ENCODE measurements at places on chromosomes 5 and 9.

DNA sequence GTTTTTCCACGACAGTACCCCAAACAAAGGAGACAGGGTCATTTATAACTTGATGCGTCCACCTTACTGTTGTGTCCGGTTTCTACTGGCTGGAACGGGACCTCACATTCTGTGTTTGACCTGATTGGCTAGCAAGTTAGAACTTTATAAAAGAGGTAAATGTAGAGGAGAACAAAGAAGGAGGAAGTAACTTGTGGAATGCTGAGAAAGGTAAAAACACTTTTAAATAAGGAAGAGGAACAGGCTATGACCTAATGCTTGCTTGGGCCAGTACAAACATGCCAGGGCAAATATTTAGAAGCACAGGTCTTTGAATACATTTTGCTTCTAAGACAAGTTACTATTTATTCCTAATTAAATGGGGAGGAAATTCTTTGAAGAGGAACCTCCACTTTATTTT is 251.6 kb downstream of the KIAA0825 start:
- DNase-seq, result no peak

GRCh38 chr5:109063223-109063622 is 315.5 kb downstream of the FER start:
- DNase-seq, result no peak

- DNase-seq, result no peak
These were observed 502.5 kb upstream of the SEMA6A start for GRCh38 chr5:117077142-117077541.

GRCh38 chr5:6749026-6749716 is 35.9 kb downstream of the TENT4A start:
- DNase-seq, result no peak

GRCh38 chr5:40452874-40453624 is 226.7 kb upstream of the PTGER4 start:
- no peak for DNase-seq

- no peak for DNase-seq
These were observed 86.1 kb downstream of the DEPDC1B start for GRCh38 chr5:60613826-60614225.

- DNase-seq, result no peak
These were observed 323.7 kb downstream of the ARRDC3 start for GRCh38 chr5:91059409-91059808.

DNA sequence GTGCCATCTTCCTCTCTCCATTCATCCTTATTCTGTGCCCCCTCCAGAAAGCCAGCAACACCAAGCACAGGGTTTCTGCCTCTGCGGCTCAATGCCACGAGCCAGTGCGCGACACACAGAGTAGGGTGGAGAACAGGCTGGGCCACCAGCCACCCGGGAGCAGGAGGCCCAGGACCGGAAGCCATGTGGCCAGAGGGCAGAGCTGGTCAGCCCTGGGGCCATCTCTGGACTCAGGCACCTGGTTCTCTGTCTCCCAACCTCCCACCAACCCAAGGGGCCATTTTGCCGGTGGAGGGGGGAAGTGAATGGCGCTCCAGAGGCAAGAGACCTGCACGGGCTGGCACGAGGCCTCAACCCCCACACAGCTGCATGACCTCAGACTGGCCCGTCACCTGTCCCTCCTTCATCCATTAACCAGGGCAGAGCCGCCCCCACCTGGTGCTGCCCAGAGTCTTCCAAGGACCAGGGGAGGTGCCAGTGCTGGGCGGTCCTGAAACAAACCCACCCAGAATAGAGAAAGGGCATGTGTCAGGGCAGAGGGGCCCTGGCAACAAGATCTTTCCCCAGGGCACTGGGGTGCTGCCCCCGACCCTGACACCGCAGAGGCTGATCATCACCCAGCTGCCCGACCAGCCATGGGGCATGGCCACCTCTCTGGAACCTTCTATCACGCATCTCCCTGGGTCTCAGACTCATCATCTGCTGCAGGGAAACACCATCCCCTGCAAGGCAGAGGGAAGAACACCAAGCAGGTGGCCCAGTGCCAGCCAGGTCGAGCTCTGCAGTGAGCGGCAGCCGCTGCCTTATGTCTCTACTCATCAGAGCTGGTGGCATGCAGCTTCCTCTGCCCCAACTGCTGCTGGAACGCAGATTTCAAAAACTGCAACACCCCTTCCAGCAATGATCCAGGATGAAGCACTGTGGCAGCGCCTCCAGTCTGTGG is 11.9 kb downstream of the VAV2 start:
- no peak for DNase-seq

Data from CD4-positive, alpha-beta T cell (primary cell).